ENCODE measurements at places on chromosomes 1 and 21.

DNA sequence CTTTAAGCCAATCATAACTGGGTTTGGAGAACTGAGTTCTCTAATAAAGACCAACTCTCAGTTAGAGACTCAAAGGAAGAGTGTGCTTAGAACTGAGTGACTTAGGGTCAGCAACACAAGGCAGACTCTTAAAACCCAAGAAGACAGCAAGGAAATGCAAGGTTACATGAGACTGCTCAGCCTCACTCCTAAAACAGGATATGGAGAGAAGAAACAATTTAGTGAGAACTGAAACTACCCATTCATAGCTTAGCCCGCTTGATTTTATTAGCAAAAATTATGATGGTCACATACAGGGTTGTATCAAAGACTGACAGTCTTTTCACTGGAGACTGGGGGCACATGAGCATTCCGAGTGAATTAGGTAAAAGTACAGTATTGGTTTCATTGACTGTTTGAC is 78.9 kb upstream of the DMRTA2 start:
- peak; percentile 2 for DNase-seq

DNA sequence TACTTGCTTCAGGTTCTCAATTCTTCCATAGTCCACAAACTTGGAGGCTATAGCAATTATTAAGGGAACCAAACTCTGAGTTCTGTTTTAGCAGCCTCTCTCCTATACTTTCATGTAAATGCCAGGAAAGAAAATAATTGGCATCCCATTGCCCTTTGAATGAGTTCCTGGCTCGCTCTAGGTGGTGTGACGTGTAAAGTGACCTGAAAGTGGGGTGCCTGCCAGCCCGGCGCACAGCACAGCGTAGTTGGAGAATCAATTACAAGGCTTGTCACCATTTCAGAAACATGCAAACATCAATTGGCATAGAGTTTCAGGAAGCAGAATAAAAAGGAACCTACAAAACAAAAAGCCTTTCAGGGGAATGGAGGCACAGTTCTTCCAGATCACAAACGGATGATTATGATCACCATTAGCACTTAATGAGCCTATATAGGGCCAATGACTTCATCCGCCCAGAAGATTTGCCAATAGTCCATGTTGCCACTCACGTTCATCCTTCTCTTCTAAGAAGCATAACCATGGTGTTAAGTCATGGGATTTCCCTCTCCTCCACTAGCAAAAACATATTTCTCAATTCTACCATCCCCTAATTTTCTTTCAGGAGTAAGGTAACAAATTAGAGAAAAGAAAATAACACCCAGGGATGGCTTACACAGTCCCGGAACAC is 354.6 kb upstream of the ADGRL2 start:
- DNase-seq, result no peak

GRCh38 chr1:109229531-109230127 is 15.9 kb downstream of the SARS1 start:
- DNase-seq, result no peak

DNA sequence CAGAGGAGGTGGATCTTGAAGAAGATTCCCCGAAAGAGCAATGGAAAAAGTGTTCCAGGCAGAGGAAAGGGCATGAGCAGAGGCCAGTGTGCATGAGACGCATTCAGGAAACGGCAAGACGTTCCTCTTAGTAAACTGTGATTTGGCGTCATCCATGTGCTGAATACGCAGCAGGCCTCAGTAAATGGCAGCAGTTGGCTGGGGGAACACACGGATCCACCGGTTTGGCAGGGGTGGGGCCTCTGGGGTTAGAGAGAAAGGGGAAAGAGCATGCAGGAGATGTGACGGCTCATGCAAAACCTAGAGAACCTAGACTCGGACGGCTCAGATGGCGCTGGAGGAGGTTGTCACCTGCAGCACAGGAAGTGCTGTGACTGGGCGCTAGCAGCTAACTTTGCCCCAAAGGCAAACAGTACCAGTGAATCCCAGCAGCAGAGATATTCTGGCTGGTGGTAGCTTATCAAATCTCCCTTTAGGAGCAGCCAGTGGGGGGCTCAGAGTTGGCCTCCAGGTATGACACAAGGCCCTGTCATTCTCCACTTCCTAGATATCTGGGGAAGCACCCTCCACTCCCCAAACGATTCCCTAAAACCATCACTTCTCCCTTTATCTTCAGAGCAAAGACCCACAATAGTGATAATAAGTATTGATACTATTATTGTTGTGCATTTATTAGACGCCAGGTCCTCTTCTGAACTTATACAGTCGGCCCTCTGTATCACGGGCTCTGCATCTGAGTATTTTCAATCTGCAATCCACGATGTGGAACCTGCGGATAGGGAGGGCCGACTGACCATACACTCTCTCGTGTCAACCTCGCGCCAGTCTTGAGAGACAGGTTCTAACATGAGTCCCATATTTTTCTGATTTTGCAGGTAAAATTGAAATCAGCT is 7.6 kb downstream of the LAPTM5 start:
- DNase-seq, result no peak

- DNase-seq, result no peak
These were observed 48.3 kb downstream of the C1orf198 start for GRCh38 chr1:230819976-230820375.

- DNase-seq, result no peak
These were observed 83.1 kb upstream of the WNT4 start for GRCh38 chr1:22225858-22226589.

- peak; percentile 53 for DNase-seq
These were observed 30.6 kb upstream of the LCE5A start for GRCh38 chr1:152479792-152480595.

- DNase-seq, result no peak
These were observed 20.2 kb upstream of the LRRC47 start for GRCh38 chr1:3816331-3817137.

- no peak for DNase-seq
These were observed 43.7 kb upstream of the KCNA3 start for GRCh38 chr1:110718452-110718851.

- DNase-seq, result no peak
These were observed 17.3 kb upstream of the RASAL2 start for GRCh38 chr1:178076607-178077006.

- DNase-seq, result peak; percentile 26
These were observed 8.8 kb downstream of the FMO1 start for GRCh38 chr1:171256940-171257606.

DNA sequence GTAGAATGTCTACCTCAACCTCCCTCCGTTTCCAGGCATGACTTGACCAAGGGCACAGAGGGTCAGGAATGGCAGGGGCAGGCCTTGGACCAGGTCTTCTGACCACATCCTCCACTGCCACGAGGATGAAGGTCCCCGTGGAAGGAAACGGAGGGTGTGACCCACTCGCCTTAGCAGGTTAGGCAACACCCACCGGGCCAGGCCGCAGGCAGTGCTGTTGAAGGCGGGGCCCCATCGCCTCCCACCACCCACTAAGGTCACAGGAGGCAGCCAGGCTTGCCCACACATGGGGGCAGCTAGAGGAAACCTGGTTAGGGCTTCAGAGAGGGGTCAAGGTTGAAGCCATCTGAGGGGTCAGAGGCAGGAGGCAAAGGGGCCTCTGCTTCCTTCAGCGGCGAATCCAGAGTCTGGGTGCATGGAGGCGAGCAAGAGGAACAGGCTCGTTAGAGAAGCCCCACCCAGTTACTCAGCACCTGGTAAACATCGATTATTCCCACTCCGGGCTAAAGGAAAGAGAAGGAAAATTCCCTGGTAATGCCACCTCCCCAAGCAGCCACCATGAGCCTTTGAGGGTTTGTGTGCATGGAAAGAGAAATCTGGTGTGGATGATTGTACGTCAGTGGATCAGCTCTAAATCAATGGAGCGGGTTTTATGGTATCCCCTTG is 37.0 kb downstream of the RIPK4 start:
- no peak for DNase-seq

- DNase-seq, result no peak
These were observed 95.2 kb downstream of the CAMK2N1 start for GRCh38 chr1:20390589-20391331.

GRCh38 chr1:194378517-194378916 is 1192.1 kb upstream of the B3GALT2 start:
- no peak for DNase-seq

- DNase-seq, result no peak
These were observed 87.0 kb upstream of the C1orf21 start for GRCh38 chr1:184299796-184300195.

- peak; percentile 3 for DNase-seq
These were observed 1458.1 kb upstream of the B3GALT2 start for GRCh38 chr1:194644528-194644927.

DNA sequence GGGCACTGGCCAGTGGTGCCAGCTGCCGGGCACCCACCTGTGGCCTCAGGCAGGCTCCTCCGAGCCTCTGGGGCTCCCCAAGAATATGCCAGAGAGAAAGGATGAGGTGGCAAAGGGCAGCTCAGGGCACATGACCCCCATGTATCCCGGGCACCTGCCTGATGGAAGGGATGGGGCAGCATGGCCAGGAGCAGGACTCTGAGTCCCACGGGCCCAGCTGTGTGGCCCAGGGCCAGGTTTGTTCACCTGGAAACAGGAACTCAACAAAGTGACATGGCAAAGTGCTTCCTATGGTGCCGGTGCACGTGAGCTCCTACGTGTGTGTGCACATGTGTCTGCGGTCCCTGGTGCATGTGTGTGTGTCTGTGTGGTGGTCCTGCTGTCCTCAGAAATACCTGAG is 9.5 kb upstream of the GPR153 start:
- DNase-seq, result no peak

DNA sequence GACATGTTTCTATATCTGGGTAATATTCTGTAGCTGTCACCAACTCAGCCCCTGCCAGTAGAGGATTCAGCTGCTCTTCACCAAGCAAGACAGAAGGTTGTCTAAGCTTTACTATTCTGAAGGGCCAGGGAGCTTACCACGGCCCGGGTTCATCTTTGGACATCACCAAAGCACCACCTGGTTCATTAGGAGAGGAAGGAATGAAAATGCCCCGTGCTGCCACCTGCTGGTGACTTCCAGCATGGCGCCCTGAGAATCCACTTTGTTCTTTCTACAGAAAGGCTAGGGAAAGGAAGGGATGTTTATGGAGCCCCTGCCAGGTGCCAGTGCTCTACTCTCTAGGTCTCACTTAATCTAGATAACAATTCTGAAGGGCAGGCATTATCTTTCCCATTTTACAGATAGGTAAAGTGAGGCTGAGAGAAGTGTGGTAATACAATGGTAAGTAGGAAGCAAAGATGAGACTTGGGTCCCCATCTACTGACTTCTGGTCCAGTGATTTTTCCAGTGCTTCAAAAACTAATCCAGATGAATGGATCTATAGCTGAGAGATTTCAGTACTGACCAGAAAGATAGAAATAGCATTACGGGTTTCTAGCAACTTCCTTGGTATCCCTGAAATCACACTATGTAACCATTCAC is 79.5 kb downstream of the BEND5 start:
- peak; percentile 33 for DNase-seq

GRCh38 chr1:35173909-35174540 is 18.9 kb downstream of the SFPQ start:
- peak; percentile 34 for DNase-seq

- peak; percentile 52 for DNase-seq
These were observed 24.8 kb downstream of the S100A10 start for GRCh38 chr1:151968791-151969399.

GRCh38 chr1:26188477-26188876 is 1.9 kb upstream of the CATSPER4 start:
- no peak for DNase-seq

GRCh38 chr1:42403880-42404400 is 23.3 kb downstream of the RIMKLA start:
- no peak for DNase-seq

DNA sequence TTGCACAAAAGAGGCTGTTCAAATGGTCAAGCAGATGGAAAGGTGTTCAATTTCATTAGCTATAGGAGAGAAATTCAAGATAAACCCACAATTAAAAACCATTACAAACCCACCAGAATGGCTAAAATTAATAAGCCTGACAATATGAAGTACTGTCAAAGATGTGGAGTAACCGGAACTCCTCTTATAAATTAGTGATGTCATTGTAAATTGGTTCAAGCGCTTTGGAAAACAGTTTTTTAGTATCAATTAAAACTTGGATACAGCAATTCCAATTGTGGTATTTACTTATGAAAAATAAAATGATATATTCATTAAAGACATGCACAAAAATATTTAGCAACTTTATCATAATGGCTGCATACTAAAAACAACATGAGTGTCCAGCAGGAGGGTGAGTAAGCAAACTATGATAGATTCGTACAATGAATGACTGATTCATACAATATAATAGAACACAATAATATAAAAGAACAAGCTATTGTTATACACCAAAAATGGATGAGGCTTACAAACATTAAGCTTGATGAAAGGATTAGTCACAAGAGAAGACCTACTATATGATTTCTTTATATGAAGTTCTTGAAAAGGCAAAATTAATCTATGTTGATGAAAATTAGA is 38.4 kb upstream of the FGGY start:
- no peak for DNase-seq

GRCh38 chr1:207217778-207218511 is 103.5 kb upstream of the CD55 start:
- no peak for DNase-seq

- no peak for DNase-seq
These were observed 197.4 kb downstream of the HS2ST1 start for GRCh38 chr1:87111659-87112371.

GRCh38 chr1:29360768-29361167 is 124.4 kb downstream of the PTPRU start:
- DNase-seq, result no peak

- DNase-seq, result no peak
These were observed 15.9 kb downstream of the C1orf94 start for GRCh38 chr1:34192621-34193020.

DNA sequence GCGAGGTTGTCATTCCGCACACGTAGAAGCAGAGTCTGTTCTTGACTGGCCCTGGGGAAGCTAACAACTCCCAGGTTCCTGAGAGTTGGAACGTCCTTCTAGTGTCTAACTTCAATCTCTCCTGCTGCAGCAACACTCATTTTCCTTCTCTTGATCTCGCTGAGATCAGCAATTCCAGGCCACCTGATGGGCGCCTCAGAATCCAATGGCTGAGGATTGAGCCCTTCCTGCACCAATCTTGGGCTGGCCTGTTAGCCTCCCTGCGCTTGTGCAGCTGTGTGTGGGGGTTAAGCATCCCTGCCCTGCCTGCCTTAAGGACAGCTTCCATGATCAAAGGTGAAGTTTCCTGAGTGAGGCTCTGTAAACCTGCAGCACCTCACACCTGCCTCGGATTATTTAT is 87.9 kb downstream of the SYT2 start:
- no peak for DNase-seq

DNA sequence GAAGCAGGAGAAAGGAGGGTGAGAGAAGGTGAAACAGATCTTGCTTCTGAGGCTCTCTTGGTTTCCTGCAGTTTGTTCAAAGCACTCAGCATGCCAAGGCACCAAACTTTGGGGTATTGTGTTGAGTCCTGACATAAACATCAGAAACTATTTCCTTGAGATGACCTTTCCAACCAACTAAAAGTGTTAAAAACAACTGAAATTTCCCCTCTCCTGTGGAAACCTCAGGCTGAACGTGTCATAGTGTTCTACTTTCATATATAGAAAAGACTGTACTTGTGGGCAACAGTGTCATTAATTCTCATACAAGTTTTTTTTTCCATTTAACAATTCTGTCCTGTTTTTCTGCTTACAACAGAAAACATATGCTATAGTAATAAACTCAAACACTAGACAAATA is 6.3 kb upstream of the LYST start:
- no peak for DNase-seq

Measured in SW480 (cell line).